Glutamatergic neuron (in vitro differentiated cells): ENCODE measurements at places on chromosomes 4 and X.

- DNase-seq: no peak
- H3K4me1 ChIP-seq: peaks cover 11% of the 10 kb centered on the region
- H3K36me3 ChIP-seq: peaks cover 10% of the 10 kb centered on the region
- H3K4me3 ChIP-seq: no peak overlapping the region
- H3K27me3 ChIP-seq: peaks cover 16% of the 10 kb centered on the region
Observed at GRCh38 chr4:81213671-81214070, 1.4 kb downstream of the PRKG2 start.

DNA sequence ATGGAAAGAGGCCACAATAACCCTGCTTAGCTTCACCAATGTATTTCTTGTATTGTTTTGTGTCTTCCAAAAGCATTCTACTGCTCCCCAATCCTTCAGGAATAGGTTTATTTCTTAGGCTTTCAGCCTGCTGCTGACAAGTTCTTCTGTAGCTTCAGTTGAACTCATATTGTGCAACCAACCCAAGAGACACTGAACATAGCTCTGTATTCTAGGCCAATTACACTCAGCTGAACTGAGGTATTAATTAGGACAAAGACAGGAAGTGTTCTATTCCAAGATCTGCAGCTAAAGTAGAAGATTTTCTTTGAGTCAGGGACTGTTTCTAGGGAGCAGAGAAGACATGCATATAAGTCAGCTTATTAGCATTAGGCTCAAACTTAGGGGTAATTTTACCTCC, 151.8 kb downstream of the LHFPL1 start:
- H3K4me1 ChIP-seq: no peaks in the 10 kb centered on the region
- DNase-seq: no peak
- H3K27me3 ChIP-seq: no peaks in the 10 kb centered on the region
- no peak overlapping the region for H3K27ac ChIP-seq

DNA sequence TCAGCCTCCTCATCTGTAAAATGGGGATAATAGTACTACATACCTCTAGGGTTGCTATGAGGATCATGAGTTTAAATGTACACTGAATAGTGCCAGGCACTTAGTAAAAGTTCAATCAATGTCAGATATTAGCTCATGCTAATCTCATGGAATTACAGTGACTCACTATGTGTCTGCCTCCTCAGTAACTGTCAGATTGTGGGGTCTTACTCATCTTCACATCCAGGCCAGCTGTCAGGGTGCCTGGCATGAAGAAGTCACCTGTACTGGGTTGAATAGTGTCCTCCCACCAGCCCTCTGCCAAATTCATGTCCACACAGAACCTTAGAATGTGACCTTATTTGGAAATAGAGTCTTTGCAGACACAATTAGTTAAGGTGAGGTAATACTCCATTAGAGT, 54.3 kb upstream of the STIM2 start:
- peaks cover 18% of the 10 kb centered on the region for H3K4me1 ChIP-seq
- H3K27me3 ChIP-seq: no peaks in the 10 kb centered on the region
- DNase-seq: no peak
- H3K27ac ChIP-seq: no peak overlapping the region
- H3K4me3 ChIP-seq: no peak overlapping the region
- peaks cover 15% of the 10 kb centered on the region for H3K36me3 ChIP-seq

DNA sequence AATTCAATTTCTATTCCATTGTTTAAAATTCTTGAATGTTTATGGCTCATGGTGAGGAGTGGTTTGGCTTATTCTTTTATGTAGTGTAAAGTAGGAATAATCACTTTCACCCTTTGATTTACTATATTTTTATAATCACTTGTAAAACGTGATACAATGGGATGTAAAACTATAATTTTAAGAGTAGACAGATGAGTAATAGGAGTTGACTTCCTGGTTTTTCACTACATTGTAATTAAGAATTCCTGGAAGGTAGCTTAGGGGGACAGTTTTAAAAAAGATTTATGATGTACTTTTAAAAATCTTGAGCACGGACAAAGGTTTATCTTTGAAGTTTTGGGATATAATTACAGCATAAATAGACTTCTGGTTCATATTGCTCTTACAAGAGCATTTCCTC, 65.3 kb downstream of the PDGFC start:
- no peaks in the 10 kb centered on the region for H3K27me3 ChIP-seq
- no peak overlapping the region for H3K4me3 ChIP-seq
- H3K4me1 ChIP-seq: no peaks in the 10 kb centered on the region
- no peak overlapping the region for H3K27ac ChIP-seq
- DNase-seq: no peak

DNA sequence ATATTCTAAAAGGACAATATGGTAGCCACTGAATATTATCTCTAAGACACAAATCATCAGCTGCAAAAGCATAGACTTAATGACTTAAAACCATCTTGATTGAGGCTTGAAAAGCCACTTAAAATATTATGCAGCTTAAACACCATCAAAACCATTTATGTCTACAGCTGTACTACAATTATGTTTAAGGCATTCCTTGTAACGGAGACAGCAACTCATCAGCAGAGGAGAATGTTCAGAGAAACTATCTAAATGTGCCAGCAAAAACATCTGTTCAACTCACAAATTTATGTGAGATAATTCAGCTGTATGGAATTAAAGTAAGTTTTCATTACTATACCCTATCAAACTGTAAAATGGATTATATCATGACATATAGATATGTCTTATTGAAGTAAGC, 147.9 kb upstream of the CTSO start:
- H3K4me3 ChIP-seq: no peak overlapping the region
- no peaks in the 10 kb centered on the region for H3K27me3 ChIP-seq
- DNase-seq: no peak
- H3K36me3 ChIP-seq: no peaks in the 10 kb centered on the region

DNA sequence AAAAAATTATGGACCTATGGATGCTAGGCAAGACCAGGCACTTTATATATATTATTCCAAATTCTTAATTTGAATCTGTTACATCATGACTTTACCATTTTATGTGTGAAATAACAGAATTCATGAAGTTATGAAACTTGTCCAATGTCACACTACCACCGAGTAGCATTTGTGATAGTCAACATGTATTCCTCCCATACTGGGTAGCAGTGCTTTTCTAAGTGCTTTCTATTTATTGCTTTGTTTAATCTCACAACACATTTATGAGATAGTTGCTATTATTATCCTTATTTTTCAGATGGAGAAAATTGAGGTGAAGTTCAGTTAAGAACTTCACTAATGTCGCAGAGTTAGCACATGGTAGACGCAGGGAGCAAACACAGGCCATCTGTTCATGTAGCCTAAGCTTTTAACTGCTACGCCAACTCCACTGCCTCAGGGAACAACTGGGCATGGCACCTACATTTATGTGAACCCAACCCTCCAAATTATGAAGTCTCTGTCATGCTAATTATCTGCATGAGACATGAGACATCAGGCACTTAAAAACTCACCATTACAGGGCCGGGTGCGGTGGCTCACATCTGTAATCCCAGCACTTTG, 20.8 kb downstream of the GUCY1A1 start:
- no peak overlapping the region for H3K27ac ChIP-seq
- H3K4me1 ChIP-seq: no peaks in the 10 kb centered on the region
- H3K27me3 ChIP-seq: peaks cover 2% of the 10 kb centered on the region
- no peaks in the 10 kb centered on the region for H3K36me3 ChIP-seq
